GM18507 (cell line): ENCODE measurements at places on chromosomes 2 and 18.

- DNase-seq: no peak
Observed at GRCh38 chr2:120551522-120551921, 184.1 kb upstream of the GLI2 start.

DNA sequence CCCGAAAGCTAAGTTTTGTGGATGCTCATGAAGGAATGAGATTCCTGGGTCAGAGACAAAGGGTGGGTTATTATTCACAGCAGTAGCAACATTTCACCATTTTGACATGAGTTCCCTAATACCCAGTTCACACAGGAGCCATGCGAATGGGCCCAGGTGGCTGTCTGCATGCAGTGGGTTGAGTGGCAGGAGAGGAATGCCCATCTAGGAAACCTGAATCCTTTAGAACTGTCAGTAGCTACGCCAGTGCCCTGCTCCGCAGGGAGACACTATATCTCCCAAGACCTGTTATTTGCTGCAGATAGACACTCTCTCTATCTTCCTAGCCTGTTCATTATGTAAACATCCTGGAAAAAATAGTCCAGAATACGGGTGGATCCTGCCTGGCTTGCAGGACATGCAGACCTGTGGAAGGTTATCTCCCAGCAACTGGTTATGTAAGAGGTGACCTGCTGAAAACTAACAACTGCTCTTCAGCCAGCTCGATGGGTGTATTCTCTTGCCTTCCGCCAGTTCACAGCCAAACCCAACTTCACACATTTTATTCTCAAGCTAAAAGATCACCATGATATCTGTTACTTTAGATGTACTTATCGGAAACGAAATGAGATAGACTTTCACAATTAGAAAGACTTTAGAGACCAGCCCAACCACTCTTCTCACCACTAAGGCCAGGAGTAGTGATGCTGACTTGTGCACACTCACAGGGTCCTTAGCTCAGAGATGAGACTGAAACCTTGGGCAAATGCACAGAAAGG, 59.1 kb downstream of the MBP start:
- no peak for DNase-seq

GRCh38 chr2:3311601-3312000, 66.0 kb downstream of the EIPR1 start:
- no peak for DNase-seq

DNA sequence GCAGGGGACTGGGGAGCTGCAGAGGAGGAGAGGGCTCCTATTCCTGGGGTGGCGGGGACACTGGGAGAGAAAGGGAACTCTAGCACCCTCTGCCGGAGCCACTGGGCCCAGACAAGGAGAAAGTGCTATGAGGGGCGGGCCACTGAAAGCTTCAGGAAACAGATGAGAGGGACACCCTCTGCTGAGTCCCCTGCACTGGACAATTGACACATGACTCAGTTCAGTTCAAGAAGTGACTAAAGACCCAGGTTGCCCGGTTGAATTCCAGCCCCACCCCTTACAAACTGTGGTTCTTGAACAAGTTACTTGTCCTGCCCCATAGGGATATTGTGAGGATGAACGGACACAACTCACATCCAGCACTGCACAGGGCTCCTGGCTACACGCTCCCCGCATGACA, 5.0 kb downstream of the RUFY4 start:
- peak; percentile 25 for DNase-seq

DNA sequence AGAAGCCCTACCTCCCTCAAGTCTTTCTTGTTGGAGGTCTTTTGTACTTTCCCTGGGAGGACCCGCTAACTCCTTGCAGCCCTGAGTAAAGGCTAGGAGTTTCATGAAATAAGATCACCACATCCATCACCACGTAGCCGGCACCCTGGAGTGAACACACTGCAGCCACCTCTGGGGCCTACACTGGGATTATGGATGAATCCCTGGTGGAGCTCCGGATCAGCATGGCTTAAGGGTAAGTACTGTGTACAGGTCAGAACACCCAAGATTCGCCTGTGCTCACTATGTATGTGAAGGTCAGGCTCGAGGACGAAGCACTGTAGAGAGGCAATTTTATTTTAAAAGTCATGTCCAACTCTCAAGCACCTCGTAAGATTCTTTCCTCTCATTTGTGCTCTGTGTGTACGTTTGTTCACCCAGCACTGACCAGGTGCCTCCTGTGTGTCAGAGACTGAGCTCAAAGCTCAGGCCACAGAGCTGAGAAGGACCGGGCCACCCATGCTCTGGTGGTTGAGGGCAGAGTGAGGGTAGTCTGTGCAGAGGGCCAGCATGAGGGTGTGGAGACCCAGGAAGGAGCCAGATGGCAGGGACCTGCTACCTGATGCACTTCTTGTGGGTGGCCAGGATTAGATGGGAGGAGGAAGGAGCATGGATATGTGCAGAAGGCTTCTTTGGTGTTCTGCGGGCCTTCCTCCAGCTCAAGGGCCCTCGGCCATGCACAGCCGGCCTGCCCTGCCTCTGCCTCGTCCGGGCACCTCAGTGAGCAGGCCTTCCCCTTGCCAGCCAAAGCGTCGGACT, 66.7 kb upstream of the TFCP2L1 start:
- no peak for DNase-seq

GRCh38 chr2:236205867-236206645, 37.9 kb upstream of the GBX2 start:
- DNase-seq: no peak

DNA sequence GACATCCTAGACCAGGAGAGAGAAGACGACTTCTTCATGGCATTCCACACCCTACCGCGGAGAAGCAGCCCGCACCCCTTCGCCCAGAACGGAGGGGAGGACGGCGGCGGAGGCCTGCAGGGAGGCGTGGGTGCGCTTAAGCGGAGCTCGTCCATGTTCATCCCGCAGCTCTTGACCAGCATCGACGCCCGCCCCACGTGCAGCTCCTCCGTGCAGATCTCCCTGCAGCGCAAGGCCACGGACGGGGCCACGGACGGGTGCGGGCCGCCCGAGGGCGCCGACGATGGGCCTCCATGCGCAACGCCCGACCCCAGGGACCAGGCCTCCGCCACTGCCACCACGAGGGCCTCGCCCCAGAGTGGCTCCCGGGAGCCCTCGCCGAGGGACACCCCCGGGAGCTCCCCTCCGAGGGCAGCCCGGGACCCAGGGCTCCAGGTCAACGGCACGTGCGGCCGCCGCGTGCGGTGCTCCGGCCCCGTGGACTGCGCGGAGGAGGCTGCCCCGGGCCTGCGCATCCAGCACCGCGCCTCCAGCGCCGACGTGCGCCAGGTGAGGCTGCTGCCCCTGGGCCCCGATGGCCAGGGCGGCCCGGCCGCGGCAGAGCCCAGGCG, 211.8 kb downstream of the NEDD4L start:
- DNase-seq: no peak

DNA sequence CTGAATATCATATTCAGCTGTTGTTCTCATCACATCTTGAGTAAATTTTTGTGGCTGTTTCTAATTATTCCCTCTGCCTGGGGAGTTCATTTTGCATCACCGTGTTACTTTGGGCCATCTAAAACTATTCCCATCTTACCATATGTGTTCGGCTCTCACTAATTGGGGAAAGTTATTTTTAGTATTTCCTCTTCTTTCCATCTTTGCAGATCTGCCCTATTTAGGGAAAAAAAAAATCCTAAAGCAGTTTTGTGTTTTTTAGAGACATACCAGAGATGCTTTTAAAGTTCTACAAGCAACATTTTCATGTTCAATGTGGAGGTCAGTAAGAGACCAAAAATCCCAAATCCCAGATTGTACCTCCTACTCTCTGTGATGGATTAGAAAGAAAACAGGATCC, 111.3 kb upstream of the NDUFV2 start:
- no peak for DNase-seq

- no peak for DNase-seq
Observed at GRCh38 chr18:10162340-10162739, 248.5 kb downstream of the VAPA start.

DNA sequence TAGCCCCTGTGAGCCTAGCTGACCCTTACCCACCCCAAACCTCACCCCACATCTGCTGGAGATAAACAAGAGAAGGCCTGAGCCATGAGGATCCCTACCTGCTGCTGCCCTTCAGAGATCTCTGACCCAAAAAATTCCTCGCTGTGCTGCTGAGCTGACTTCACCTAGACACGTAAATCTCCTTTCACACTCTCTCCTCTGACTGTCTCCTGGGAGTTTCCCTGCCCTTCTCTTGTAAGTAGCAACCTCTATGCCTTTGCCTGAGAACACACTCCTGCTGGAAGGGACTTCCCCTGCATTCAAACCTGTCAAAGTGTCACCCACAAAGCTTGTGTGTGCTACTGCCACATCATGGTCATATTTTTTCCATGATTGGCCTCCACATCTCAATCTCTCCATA, 134.2 kb upstream of the NOL4 start:
- DNase-seq: no peak

- no peak for DNase-seq
Observed at GRCh38 chr2:198917926-198918720, 539.6 kb downstream of the SATB2 start.

GRCh38 chr2:224556381-224556780, 28.8 kb downstream of the CUL3 start:
- DNase-seq: no peak

DNA sequence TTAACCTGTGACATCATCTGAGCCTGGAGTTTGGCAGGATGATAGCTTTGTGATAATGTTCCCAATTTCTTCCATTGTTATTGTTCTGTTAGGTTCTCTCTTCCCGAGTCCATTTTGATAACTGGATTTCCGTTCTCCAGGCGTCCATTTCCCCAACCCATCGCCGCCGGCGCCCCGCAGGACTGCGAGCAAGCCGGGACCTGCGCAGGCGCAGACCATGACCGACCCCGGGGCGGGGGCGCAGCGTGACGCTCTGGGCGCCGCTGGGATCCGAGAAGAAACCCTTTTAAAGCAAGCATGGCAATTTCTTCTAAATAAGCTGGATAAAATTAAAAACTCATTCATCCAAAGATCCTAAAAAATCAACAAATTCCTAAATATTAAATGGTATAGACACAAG, at the start of gene SLC25A52:
TSS of gene SLC25A52 (minus strand) at position 186 of the 400 bp plus-strand sequence. CDS start 219 bp downstream, outside the sequence.
- no peak for DNase-seq
